ENCODE measurements at places on chromosomes 12 and 14. TPM values are rescaled to one million over a fixed set of nuclear protein-coding genes. Genes with fewer than 3 reads are reported as not detected.

DNA sequence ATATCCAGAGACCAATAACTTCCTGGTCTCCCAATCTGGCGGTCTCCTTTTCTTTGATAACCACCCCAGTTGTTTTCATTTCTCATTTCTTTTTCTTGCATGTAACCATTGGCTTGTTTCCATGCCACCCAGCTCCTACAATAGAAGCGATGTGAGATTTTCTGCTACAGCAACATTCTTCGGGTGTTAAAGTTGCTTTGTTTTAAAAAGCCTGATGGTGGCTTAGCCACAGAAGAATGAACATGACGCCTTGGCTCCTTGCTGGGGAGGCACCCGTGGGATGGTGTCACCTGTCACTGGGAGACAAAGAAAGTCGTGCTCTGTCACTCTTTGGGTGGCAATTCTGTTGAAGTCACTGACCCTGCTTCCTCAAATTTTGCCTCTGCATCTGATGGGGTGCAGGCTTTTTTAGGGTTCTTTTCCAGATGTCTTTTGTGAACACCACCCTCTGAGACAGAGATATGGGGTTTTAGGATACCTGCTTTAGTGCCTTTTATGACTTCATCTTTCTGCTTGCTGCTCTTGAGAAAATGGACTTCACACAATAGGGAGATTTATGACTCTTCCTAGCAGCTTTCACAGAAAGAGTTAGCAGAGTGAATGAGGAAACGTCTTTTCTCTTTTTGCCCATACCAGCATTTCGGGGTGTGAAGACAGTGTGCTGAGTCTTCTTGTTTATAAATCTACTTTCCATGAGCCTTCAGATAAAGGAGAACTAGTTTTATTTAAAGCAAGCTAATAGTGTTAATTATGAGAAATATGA is 265.3 kb upstream of the TBX3 start:
- DNase-seq = no peak

- DNase-seq = no peak
Measured at GRCh38 chr12:100401660-100402059, 44.8 kb downstream of the SLC17A8 start.

- no peak for DNase-seq
Measured at GRCh38 chr12:56530390-56531055, 8.9 kb downstream of the RBMS2 start.

GRCh38 chr12:113236539-113237399 is 15.5 kb downstream of the TPCN1 start:
- DNase-seq = peak; percentile 60

DNA sequence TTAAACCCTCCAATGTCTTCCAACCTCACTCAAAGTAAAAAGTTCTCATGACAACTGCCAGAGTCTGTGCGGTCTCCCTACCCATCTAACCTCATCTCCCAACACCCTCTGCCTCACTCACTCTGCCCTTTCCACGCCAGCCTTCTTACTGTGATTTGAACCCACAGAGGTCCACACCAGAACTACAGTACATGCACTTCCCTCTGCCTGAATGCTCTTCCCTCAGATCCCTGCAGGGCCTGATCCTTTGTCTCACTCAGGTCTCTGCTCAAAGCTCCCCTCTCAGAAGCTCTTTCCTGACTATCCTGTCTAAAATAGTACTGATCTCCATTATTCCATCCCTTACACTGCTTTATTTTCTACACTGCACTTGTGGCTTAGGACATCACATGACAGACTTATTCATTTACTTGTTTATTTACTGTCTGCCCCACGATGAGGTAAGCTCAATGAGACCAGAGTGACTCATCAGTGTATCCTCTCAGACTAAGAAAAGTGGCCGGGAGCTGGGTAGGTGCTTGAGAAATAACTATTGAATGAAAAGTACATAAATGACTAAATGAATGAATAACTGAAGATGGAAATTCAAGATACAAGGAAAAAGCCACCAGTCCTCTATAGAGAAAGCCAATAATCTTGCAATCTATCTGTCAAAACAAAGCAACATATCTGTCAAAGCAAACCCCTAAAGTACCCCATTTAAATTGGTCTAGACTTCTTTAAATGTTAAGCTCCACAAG is 17.1 kb downstream of the POMT2 start:
- no peak for DNase-seq

DNA sequence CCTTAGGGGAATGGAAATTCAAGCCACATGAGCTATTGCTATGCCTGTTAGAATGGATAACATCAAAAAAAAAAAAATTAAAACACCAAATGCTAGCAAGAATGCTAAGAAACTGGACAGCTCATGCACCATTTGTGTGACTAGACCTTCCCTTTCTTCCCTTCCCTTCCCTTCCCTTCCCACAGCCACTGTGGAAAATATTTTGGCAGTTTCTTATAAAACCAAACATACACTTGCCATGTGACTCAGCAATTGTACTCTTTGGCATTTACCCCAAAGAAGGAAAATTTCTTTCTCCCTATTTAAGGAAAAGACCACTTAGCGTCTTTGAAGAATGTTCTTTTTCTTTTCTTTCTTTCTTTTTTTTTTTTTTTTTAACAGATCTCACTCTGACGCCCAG is 49.1 kb upstream of the FKBP4 start:
- DNase-seq = no peak

The MYO1H gene
- 2.0 TPM for total RNA-seq

The IRAK3 gene
- total RNA-seq = 16.7 TPM

All from left cardiac atrium (tissue), 4 donors.